ENCODE measurements at places on chromosomes 12 and 14. TPM values are rescaled to one million over a fixed set of nuclear protein-coding genes. Genes with fewer than 3 reads are reported as not detected.

KRT6A gene
- 22.8 TPM for total RNA-seq

DRAM1 gene
- 55.6 TPM for total RNA-seq

GLT1D1 gene
- not detected for total RNA-seq

AICDA gene
- not detected for total RNA-seq

ACOT6 gene
- total RNA-seq: not detected

ACOT4 gene
- 0.46 TPM for total RNA-seq

GAS2L3 gene
- 6.3 TPM for total RNA-seq

GPR65 gene
- total RNA-seq: 0.28 TPM

SERPINA9 gene
- total RNA-seq: not detected

STRN3 gene
- 71.7 TPM for total RNA-seq

FAIM2 gene
- 5.5 TPM for total RNA-seq

DLGAP5 gene
- 3.6 TPM for total RNA-seq

CCDC175 gene
- not detected for total RNA-seq

TEX52 gene
- not detected for total RNA-seq

ZNF26 gene
- total RNA-seq: 8.2 TPM

DDX55 gene
- total RNA-seq: 11.4 TPM
